ENCODE measurements at places on chromosomes 3 and 15. TPM values are rescaled to one million over a fixed set of nuclear protein-coding genes. Genes with fewer than 3 reads are reported as not detected.

DNA sequence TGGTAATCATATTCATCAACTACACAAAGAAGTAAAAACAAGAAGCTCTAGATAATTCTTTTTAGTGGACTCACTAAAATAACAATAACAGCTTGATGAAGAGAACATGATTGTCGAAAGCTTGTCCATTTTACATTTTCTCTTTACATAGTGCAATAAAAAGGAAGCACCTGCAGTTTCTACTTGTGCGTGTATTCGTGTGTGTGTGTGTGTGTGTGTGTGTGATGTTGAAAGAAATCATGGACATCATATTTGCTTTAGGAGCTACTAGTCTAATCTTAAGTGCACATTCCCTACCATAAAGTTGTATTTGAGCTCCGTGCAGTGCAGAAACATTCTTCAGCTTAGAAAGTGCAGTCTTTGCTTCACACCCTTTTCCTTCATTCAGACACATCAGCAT lies 288.8 kb downstream of the ZBTB20 start:
- DNase-seq, result no peak

- no peak for DNase-seq
Observed at GRCh38 chr3:56630966-56631365, 52.1 kb downstream of the TASOR start.

DNA sequence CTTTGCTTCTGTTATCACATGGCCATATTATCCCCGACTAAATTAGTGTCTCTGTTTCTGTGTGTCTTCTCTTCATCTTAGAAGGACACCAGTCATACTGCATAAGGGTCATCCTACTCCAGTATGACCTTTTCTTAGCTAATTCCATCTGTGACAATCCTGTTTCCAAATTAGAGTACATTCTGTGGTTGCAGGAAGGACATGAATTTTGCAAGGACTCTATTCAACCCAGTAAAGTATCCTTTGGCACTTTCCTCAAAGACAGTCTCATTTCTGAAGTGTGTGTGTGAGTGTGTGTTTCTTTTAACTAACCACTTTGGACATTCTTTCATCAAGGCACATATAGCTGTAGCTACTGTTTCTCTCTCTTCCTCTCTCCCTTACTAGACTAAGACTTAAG lies 15.2 kb upstream of the MME start:
- DNase-seq, result no peak

- peak; percentile 32 for DNase-seq
Observed at GRCh38 chr3:153595186-153595815, 433.3 kb downstream of the RAP2B start.

Gene RLBP1
- total RNA-seq, result not detected
